Subcutaneous preadipocyte (primary cell): ENCODE measurements at places on chromosomes 6 and 20. TPM values are rescaled to one million over a fixed set of nuclear protein-coding genes. Genes with fewer than 3 reads are reported as not detected.

SGK2 gene
- under 0.01 TPM in 1 of 2 replicates, not detected in the other for total RNA-seq

MCM8 gene
- 8.1 and 18.0 TPM in 2 replicates for total RNA-seq

CCDC170 gene
- total RNA-seq, result 0.37 and 0.39 TPM in 2 replicates

HDDC2 gene
- total RNA-seq, result 42.3 and 56.1 TPM in 2 replicates

CRYBG1 gene
- total RNA-seq, result 72.0 and 132 TPM in 2 replicates

ZNF831 gene
- not detected in 2 replicates for total RNA-seq

TINAG gene
- total RNA-seq, result not detected in 2 replicates

MDFI gene
- not detected in 2 replicates for total RNA-seq

STMN3 gene
- total RNA-seq, result 8.8 and 15.1 TPM in 2 replicates

SLC44A4 gene
- not detected in 2 replicates for total RNA-seq

TRIM15 gene
- total RNA-seq, result not detected in 2 replicates

ZSCAN23 gene
- total RNA-seq, result 6.2 and 6.6 TPM in 2 replicates

PLEKHG1 gene
- total RNA-seq, result 0.37 and 0.59 TPM in 2 replicates

NR2E1 gene
- total RNA-seq, result not detected in 2 replicates

PPP1R16B gene
- total RNA-seq, result not detected in 2 replicates

FOXC1 gene
- total RNA-seq, result 2.3 and 2.6 TPM in 2 replicates

COL19A1 gene
- total RNA-seq, result under 0.01 and 0.39 TPM in 2 replicates

ZC3H12D gene
- total RNA-seq, result under 0.01 and 0.37 TPM in 2 replicates

FAM217A gene
- total RNA-seq, result not detected in 2 replicates

GABRR1 gene
- total RNA-seq, result not detected in 2 replicates

FAM209B gene
- not detected in 2 replicates for total RNA-seq

AVP gene
- not detected in 2 replicates for total RNA-seq

GINS1 gene
- total RNA-seq, result 8.1 and 17.0 TPM in 2 replicates

GMEB2 gene
- 6.6 and 12.1 TPM in 2 replicates for total RNA-seq

MTO1 gene
- total RNA-seq, result 32.0 and 38.3 TPM in 2 replicates

VPS16 gene
- 44.4 and 54.4 TPM in 2 replicates for total RNA-seq

LHFPL5 gene
- total RNA-seq, result not detected in 2 replicates

CST5 gene
- total RNA-seq, result not detected in 2 replicates

PI3 gene
- total RNA-seq, result not detected in 2 replicates

RAET1E gene
- 1.5 and 2.2 TPM in 2 replicates for total RNA-seq

CLIC5 gene
- total RNA-seq, result not detected in 2 replicates

SCRT2 gene
- total RNA-seq, result not detected in 2 replicates

PROKR2 gene
- total RNA-seq, result not detected in 2 replicates

PRDM1 gene
- 0.78 and 1.1 TPM in 2 replicates for total RNA-seq

PGC gene
- total RNA-seq, result not detected in 2 replicates

SESN1 gene
- 19.7 and 29.8 TPM in 2 replicates for total RNA-seq

LSM14B gene
- 32.3 and 34.8 TPM in 2 replicates for total RNA-seq

IRAK1BP1 gene
- 5.1 and 7.4 TPM in 2 replicates for total RNA-seq

ABT1 gene
- total RNA-seq, result 9.9 and 12.9 TPM in 2 replicates

MAFB gene
- total RNA-seq, result 4.7 and 7.0 TPM in 2 replicates

SNAP25 gene
- total RNA-seq, result under 0.01 and 4.5 TPM in 2 replicates

TREM2 gene
- total RNA-seq, result not detected in 2 replicates

LKAAEAR1 gene
- total RNA-seq, result 0.20 TPM in 1 of 2 replicates, not detected in the other

SSR1 gene
- 74.2 and 120 TPM in 2 replicates for total RNA-seq

CST3 gene
- 192 and 315 TPM in 2 replicates for total RNA-seq

NT5DC1 gene
- total RNA-seq, result 2.6 and 4.7 TPM in 2 replicates
